Caki2 (cell line): ENCODE measurements at places on chromosomes 5 and 9. TPM values are rescaled to one million over a fixed set of nuclear protein-coding genes. Genes with fewer than 3 reads are reported as not detected.
A peak's percentile ranks its signal among the peaks of the same experiment; 100 is the strongest.

The N4BP3 gene
- total RNA-seq = 1.8 and 6.2 TPM in 2 replicates

The ORM1 gene
- not detected in 2 replicates for total RNA-seq

The LNPEP gene
- 12.9 and 41.0 TPM in 2 replicates for total RNA-seq

The ZDHHC11B gene
- total RNA-seq = not detected in 2 replicates

The SPINK7 gene
- not detected in 2 replicates for total RNA-seq

The IL7R gene
- total RNA-seq = 0.07 TPM in 1 of 2 replicates, not detected in the other

GRCh38 chr5:62521319-62521718 lies 57.3 kb upstream of the LRRC70 start:
- DNase-seq = no peak

- no peak for DNase-seq
Observed at GRCh38 chr5:2691530-2691929, 59.9 kb downstream of the IRX2 start.

GRCh38 chr5:133155326-133155969 lies 103.6 kb downstream of the HSPA4 start:
- no peak for DNase-seq

GRCh38 chr9:130139251-130139650 lies 33.0 kb upstream of the NCS1 start:
- no peak for DNase-seq

DNA sequence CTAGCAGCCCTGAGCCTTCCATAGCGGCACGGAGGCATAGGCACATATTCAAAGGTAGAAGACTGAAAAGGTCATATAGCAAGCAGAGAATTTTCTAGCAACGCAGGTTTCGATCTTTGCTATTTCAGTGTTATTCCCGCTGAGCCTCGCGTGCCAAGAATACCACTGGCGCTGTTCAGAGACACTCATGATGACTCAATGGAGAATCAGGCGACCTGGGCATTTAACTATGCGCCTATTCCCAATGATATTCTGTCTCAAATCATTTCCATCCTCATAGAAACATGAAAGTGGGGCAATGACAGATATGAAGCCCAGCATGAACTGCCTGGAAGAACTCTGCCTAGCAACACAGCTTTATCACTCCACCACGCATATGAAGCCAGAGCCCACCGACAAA lies 59.9 kb downstream of the EFNA5 start:
- DNase-seq = peak; percentile 51
